ENCODE measurements at places on chromosomes 11 and 22.
A peak's percentile ranks its signal among the peaks of the same experiment; 100 is the strongest.

DNA sequence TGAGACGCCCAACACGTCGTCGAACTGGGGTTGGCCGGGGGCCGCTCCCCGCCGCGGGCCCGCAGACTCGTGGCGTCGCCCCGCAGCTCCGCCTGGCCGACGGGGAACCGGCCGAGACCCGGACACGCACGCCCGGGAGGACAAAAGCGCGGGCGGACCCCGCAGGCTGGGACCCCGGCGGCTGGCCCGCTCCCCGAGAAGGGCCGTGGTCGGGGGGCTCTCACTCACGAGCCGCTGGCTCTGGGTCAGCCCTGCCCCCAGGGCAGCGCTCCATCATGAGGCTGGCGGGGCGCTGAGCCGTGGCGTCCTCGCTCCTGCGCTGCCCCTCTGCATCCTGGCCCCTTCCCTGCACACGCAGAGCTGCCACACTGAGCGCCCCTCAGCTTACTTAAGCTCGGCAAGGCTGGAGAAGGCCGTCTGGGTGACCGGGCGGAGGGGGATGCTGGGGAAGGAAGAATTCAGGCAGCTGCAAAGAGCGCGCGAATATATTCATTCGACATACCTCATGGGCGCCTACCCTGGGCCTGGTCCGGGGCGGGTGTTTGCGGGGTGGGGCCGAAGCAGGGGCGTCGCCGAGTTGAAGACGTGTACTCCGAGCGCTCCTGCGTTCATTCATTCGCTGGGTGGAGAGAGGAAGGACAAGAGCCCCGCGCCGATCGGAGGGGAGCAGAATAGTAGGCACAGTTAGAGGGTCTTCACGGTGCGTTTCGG lies 579 bp upstream of the CYB5R2 start:
- no peak for DNase-seq

GRCh38 chr11:32416301-32416700 lies 19.0 kb downstream of the WT1 start:
- no peak for DNase-seq

DNA sequence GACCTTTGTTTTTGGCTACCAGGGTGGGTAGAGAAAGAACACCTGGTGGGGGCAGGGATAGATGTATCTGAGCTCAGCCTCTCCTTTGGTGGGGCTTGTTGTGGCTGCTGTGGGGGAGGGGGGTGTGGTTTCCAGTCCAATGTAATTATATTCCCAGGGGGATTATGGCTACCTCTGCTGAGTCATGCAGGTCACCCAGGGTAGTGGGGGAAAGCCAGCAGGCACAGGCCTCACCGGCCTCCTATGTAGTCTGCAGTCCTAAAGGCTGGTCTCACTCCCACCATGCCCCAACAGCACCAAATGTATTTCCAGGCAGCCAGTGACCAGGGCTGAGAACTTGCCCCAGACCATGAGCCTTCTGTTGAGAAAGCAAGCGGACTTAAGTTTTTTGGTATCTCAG lies 119.6 kb downstream of the DYNC2H1 start:
- no peak for DNase-seq

- no peak for DNase-seq
Measured at GRCh38 chr11:31641477-31642062, 132.0 kb downstream of the ELP4 start.

GRCh38 chr11:59259867-59260475 lies 47.2 kb upstream of the MPEG1 start:
- DNase-seq = no peak

GRCh38 chr11:8375932-8376331 lies 112.3 kb upstream of the LMO1 start:
- DNase-seq = no peak

DNA sequence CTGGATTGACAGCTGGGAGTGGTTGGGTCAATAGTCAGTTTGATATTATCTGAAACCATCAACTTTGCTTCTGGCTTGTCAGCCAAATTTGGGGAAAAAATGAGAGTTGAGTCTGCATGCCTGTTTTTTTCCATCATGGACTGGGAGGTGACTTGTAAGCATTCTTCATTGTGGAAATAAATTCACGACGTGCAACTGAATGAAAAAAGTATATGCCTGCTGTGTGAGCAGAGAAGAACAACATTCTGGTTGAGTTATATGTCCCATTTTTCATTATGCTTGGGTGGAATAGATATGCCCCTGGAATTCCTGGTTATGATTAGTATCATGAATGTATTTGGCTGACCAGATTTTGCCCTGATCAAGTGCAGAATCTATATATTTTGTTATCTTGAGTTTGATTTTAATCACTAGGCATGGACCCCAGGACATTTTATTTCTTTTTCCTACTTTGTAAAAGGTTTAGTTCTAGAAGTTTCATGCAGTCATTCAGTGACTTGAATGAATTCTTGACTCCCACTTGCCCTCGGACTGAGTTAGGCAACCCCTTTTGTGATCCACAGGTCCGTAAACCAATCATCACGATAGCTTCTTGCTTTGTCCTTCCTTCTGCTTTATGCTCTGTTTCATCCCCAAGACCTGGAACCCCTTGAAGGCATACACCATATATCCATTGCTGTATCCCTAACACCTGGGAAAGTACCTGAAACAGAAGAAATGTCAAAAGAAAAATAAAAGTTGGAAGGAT lies 205.8 kb downstream of the NAV2 start:
- DNase-seq = no peak

DNA sequence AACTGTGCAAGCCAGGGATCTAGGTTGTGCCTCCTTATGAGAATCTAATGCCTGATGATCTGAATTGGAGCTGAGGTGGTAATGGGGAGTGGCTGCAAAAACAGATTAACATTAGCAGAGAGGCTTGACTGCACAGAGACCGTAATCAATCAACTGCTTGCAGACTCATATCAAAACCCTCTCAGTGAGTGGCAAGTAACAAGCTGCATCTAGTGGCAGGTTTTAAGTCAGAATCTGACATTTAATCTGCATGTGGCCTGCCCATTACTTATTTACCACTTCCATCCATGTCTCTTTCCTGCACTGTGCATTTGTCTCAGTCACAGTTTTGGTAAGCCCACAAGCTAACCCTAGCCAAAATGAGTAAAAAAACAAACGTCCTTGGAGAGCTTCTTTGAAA lies 11.2 kb downstream of the C11orf58 start:
- DNase-seq = no peak

GRCh38 chr11:44002191-44003093 lies 45.3 kb upstream of the ACCSL start:
- no peak for DNase-seq

- DNase-seq = no peak
Measured at GRCh38 chr11:65440831-65441499, 18.4 kb downstream of the NEAT1 start.

DNA sequence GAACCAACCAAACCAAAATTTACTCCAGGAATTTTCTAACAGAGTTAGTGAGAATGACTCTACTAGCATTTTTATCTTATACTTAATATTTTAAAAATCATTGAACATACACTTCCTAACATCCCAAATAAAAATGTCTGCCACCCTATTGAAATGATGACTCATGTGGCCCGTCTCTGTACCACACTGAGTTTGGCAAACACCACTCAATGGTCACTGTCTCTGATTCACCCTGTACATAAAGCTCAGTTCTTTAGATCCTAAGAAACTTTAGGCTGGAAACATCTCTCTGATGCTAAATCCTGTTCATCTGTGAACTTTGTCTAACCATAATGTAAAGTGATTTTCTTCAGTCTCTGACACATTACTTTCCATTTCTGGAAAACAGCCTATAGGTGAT lies 182.0 kb downstream of the CWF19L2 start:
- DNase-seq = no peak

GRCh38 chr11:110196241-110196754 lies 100.1 kb downstream of the RDX start:
- no peak for DNase-seq

GRCh38 chr11:5339771-5340322 lies 3.5 kb downstream of the OR51B5 start:
- no peak for DNase-seq

GRCh38 chr11:65866509-65867283 lies 5.9 kb downstream of the EFEMP2 start:
- DNase-seq = no peak

- DNase-seq = peak; percentile 77
Measured at GRCh38 chr11:64246871-64247728, at the start of gene PPP1R14B. PPP1R14B (minus strand) TSS chr11:64246943; CDS start chr11:64246673, 270 bp downstream.

GRCh38 chr11:118841469-118842242 lies 42.0 kb upstream of the CXCR5 start:
- DNase-seq = peak; percentile 38

- no peak for DNase-seq
Measured at GRCh38 chr11:46555267-46556054, 38.4 kb downstream of the AMBRA1 start.

GRCh38 chr22:43152357-43153071 lies 1.2 kb downstream of the TSPO start:
- peak; percentile 33 for DNase-seq

GRCh38 chr11:110614031-110614430 lies 98.2 kb downstream of the ARHGAP20 start:
- DNase-seq = no peak

- no peak for DNase-seq
Measured at GRCh38 chr22:18121954-18122554, 11.4 kb downstream of the TUBA8 start.

- no peak for DNase-seq
Measured at GRCh38 chr11:35088676-35089075, 50.3 kb upstream of the CD44 start.

- no peak for DNase-seq
Measured at GRCh38 chr11:46639197-46639839, 22.0 kb downstream of the ATG13 start.

DNA sequence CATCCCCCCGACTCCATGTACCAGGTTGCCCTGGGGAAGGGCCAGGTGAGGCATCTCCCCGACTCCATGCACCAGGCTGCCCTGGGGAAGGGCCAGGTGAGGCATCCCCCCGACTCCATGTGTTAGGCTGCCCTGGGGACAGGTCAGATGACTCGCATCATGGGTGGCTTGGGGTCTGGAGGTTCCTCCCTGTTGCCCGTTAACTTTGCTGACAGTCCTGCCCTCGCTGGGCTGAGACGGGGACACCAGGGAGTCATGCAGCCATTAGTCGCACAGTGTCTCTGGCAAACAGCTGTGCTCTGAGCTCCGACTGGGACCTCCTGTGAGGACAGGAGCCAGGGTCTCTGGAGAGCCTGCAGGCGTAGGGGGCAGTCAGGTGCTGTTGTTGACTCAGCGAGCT lies 336.1 kb downstream of the TBC1D22A start:
- no peak for DNase-seq

DNA sequence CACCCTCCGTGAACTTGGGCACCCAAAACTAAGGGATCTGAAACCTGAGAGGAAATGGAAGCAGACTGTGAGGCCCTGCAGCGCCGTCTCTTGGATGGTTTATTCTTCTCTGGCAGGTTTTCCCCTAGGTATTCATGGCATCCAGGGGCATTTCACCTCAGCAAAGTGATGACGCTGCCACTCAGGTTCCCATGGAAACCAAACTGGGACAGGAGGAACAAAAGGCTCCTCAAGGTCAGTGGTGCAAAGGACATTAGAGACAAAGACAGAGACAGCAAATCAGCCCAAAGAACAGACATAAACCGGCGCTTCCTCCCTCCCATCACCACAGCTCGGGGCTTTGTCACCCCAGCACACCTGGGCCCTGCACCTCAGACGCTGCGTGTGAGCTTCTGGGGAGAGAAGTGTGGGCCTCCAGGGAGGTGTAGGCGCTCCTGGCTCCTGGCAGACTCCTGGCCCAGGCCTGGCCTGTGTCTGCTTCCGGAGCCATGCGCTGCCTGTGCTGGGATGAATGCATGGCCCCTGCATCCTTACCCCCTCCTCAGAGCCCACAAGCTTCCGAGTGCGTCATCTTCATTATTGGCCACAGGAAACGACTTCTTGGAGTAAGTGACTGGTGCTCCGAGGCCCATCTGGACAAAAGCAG lies 5.9 kb downstream of the TP53AIP1 start:
- no peak for DNase-seq

DNA sequence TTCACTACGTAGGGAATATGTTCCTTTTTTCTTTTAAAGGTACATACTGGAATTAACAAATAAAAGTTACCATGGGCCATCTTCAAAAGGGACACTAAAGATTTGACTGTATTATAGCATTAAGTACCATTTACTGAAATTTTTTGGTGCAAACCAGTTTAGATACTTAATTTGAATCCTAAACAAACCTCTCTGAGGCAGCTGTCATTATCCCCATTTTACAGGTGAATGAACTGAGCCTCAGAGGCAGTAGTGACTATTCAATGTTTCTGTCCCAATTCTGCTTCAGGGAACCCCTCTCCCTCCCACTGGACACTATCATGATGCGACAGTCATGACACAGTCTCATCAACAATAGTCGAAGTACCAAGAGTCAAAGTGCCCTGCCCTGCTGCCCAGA lies 76.2 kb upstream of the PHF21A start:
- DNase-seq = no peak

GRCh38 chr11:130608287-130608686 lies 159.8 kb downstream of the ADAMTS15 start:
- DNase-seq = no peak

- DNase-seq = no peak
Measured at GRCh38 chr11:75518204-75518549, 7.6 kb downstream of the GDPD5 start.

DNA sequence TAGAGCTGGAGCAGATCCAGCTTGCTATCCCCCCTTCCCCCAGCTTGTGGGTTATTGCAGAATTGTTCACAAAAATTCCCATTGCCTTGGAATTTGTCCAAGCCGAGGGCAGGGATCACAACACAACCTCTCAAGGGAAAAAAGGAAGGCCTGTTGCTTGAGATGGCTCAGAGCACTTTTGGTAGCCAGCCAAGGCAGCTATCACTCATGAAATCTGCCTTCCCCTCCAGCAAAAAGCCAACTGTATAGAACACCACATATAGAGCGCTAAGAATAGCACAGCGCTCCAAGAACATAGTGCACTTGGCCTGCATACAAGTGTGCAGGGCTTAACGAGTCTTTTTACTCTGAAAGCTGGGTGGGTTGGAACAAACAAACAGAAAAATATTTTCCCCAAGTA lies 46.2 kb downstream of the FAM83F start:
- no peak for DNase-seq

DNA sequence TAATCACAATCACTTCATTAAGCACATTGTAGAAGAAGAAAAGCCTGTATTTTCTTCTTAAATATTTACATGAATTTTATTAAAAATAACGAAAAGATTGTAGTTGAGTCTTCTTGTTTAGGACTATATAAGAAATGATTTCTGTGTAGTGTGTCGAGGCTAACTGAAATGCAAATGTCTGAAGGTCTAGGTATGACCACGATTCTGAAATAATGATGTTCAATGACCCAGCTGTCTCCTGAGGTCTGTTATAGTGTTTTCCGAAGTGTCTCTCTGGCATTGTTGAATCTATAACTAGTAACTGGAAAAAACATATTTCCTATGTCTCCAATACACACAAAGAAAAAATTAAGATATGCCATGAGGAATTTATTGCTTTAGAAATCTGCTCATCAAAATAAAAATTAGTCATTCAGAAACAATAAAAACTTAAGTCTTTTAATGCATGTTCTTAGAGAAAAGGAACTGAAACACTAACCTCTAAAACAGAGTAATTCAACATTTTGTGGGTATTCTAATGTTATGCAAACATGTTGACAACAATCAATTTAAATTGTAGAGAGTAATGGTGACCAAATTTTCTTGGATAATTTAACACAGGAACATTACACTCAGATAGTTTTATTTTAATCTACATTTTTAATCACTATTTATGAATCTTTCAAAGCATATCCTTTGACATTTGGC lies 55.0 kb downstream of the CASP12 start:
- DNase-seq = no peak

GRCh38 chr11:44607987-44608386 lies 42.5 kb downstream of the CD82 start:
- no peak for DNase-seq

GRCh38 chr11:70066136-70066520 lies 12.0 kb upstream of the ANO1 start:
- DNase-seq = no peak

- no peak for DNase-seq
Measured at GRCh38 chr22:41991111-41991510, 7.5 kb upstream of the WBP2NL start.
